ENCODE measurements at places on chromosomes 3 and 15.

DNA sequence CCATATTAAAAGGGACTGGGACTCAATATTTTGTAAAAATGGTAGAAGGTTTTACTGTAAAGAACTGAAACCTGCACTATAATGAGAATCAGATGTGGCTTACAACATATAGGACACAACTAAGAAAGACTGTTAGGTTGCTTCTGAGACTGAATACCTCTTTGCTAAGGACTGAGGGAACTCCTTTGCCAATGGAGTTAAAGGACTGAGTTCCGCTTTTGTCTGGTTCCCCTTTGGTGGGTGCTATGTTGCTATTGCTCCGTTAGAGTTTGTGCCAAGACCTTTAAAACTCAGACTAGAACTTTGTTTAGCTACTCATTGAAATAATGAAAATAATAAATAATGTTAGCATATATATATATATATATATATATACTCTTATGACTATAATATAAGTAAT, 147.8 kb upstream of the KCNMB2 start:
- DNase-seq = no peak

- no peak for DNase-seq
Measured at GRCh38 chr3:106277731-106278130, 408.9 kb upstream of the CBLB start.

DNA sequence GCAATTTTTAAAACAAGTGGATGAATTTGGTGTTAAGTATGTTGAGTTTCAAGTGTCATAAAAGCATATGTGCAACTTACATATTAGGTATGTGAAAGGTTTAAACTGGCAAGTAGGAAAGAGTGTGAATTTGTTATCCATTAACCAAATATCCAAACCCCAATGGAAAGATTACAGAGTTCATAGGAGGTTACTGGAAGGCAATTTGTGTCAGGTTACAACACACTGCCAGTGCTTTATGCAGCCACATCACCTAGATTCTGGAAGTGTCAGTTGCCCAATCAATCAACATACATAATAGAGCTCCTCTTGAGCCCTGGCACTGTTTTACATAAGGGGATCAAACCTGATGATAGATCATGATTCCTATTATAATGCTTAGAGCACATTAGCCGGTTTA, 261.0 kb downstream of the ROBO1 start:
- DNase-seq = no peak

DNA sequence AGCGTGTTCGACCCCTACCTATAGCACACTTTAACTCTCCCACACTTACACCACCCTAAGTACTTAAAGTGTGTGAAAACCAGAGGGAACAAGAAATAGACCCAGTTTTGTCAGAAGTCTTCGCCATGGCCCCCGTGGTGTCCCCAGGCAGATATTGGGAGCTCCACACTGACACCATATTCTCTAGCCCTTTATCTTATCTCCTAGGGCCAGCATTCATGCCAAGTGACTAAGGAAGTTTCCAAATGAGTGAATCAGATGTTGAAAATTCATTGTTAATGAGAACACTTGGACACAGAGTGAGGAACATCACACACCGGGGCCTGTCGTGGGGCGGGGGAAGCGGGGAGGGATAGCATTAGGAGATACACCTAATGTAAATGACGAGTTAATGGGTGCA, 31.8 kb downstream of the P3H2 start:
- no peak for DNase-seq

GRCh38 chr3:71497971-71498444, 85.5 kb downstream of the FOXP1 start:
- DNase-seq = no peak

GRCh38 chr3:184608209-184608608, 46.6 kb downstream of the EPHB3 start:
- DNase-seq = no peak

DNA sequence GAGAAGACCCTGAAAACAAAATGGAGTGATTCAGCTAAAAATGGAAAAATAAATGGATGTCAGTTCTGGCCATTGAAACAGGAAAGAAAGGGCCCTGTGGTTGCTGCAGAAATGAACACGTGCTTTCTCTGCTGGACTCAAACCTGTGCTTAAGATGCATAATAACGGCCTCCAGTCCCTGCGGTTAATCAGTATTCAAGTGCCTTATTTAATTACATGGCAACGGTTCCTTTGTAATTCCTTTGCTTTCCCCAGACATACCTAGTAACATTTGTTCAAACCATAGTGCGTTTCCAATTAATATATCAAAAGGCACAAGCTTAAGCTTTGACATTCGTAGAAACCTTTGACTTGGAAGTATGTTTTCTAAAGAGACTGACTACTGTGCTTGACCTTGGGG, 428.3 kb downstream of the GABRG3 start:
- DNase-seq = no peak

DNA sequence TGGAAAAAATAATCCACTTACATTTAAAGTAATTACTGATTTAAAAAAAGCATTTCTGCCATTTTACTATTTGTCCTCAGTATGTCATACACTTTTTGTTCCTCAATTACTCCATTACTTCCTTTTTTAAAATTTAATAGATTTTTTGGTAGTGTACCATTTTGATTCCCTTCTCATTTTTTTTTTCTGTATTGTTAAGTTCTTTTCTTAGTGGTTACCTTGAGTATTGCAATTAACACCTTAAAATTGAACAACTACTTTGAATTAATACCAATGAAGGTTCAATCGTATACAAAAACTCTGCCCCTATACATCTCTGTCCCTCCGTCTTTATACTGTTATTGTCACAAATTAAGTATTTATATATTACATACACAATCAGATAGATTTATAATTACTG, 240.6 kb upstream of the LMCD1 start:
- no peak for DNase-seq

DNA sequence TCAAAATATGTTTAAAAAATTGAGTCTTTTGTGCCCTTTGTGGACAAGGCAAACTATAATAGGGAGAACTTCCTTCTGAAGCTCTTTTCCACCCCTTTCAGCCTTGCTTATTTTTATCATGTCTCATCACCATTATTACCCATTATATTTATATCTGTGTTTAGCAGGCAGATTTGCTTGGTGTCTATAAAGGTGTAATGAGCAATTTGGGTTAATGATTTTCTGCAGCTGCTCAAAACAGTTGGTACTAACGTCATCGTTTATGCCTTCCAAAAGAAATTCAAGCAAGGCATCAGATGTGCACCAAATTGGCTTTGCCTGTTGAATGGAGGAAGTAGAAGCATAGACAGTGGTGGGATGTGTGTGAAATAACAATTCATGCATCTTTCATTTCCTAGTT, 483.7 kb upstream of the SGO1 start:
- DNase-seq = no peak

DNA sequence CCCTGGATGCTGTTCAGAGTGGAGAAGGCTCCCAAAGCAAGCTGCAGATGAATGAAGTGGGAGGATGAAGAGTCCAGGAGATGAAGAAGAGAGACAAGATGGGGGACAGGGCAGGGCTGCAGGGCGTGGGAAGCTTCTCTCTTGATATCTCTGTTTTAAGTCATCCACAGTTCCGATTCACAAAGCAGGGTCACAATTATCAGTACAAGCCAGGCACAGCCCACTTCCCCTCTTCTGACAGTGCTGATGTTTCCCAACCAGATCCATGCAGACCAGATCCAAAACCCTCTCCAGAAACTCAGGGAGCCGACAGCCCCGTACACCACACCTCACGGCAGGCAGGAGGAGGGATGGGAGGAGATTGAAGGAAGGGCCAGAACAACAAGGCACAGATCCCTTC, 31.1 kb downstream of the NTRK3 start:
- no peak for DNase-seq
